ENCODE measurements at places on chromosomes 2 and 18.

GRCh38 chr2:3575534-3576262, 638 bp downstream of the RPS7 start:
- DNase-seq, result no peak

DNA sequence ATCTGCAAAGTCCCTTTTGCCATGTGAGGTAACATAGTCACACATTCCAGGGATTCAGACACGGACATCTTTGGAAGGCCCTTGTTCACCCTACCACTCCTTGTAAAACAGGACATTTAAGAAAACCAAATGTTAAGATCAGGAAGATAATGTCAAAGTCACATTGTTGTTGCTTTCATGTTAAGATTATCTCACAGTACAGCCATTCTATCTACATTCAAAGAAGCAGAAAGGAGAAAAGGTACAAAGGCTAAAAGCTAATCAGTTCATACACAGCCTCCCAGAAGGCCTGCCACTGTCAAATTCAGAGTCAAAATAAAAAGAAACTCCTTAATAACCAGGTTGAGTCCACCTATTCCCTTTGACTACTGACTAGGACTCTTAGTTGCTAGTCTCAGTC, 573.7 kb downstream of the ARHGAP15 start:
- no peak for DNase-seq

- no peak for DNase-seq
These were observed 104.5 kb downstream of the EPHA4 start for GRCh38 chr2:221467610-221468009.

DNA sequence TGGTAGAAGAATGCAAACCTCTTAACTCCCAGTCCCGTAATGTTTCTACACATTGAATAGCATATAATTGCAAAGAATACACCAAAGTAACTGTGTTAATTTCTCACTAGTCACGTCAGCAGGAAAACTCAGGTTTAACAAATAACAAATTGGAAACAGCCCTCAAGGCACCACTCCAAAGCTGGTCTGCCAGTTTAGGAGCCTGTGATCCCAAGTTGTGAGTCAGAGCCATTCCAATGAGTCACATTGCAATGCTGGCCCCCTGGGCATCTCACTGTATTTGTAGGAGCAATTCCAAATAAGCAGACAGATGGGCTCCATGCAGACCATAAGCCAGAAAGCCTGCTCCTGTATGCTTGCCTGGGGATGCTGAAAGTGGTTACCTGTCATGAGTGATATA, 143.2 kb upstream of the SETBP1 start:
- DNase-seq, result no peak

- DNase-seq, result no peak
These were observed 186.9 kb downstream of the MYO1B start for GRCh38 chr2:191432121-191432520.
